ENCODE measurements at places on chromosomes 12 and 14.

DNA sequence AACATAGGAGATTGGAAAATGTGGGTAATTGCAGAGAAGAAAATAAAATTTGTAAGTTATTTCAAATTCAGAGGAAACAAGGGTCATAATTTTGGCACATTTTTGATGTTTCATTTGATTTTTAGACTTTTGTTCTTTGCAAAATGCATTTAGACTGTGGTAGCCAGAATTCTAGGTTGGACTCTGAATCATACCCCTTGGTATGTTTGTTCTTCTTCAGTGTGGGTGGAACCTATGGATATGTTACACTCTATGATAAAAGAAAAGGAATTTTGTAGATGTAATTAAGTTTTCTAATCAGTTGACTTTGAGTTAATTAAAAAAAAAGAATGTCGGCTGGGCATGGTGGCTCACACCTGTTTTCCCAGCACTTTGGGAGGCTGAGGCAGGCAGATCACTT, 827.0 kb downstream of the AACS start:
- no peak for DNase-seq

GRCh38 chr12:104951759-104952509, 6.2 kb downstream of the SLC41A2 start:
- DNase-seq, result no peak

- DNase-seq, result no peak
These were observed 5.2 kb downstream of the OR11G2 start for GRCh38 chr14:20195911-20196310.

- DNase-seq, result no peak
These were observed 18.6 kb downstream of the SH2B3 start for GRCh38 chr12:111424189-111424792.

- no peak for DNase-seq
These were observed 1.1 kb downstream of the KITLG start for GRCh38 chr12:88579161-88579517.

DNA sequence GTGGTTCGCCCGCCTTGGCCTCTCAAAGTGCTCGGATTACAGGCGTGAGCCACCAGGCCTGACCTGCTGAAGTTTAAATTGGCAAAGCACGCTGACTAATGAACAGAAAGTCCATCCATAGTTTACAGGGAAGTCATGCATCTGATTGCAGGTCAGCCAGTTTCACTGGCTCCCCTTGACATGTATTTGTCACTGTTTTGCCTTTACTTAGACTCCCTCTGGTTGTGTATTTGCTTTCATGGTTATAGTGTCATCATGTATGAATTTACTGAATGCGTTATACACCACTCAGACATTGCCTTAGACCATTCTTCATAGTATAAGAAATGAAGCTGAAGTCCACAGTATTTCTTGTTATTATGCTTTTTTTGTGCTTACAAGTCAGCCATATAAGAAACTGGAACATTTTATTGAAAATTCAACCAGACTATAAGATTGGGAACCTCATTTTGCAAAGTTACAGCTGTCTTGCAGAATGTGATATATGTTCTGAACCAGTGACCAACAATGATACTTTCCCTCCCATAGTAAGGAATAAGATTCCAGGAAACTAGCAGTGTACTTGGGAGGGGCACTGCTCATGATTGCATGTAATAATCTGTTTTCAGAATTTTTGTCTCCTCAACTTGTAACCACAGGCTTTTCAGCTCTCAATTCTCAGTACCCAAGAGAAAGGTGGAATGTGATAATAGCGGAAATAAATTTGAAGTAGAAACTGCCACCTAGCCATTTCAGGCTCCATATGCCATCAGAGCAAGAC, 51.9 kb upstream of the ATF7IP start:
- no peak for DNase-seq

- no peak for DNase-seq
These were observed 30.1 kb upstream of the TDRD9 start for GRCh38 chr14:103898204-103898603.

DNA sequence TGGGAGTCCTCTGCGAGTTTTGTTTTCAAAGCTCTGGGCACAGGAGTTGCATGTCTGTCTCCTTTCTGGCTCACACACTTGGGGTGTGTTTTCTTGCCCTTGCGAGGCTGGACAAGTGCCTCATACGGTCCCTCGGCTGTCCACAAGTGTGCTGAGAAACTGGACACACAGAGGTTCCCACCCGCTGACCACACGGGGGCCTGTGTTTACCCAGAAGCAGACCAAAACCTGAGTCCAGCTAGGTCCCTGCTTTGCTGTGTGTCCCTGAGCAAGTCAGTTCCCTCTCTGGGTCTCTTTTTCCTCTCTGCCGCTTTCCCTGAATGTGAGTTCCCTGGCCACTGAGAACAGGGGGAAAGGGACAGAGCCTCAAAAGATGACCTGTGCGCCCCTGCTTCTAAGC, 678 bp upstream of the OAS2 start:
- DNase-seq, result no peak

- DNase-seq, result no peak
These were observed 63.2 kb downstream of the TESC start for GRCh38 chr12:117036046-117036445.

DNA sequence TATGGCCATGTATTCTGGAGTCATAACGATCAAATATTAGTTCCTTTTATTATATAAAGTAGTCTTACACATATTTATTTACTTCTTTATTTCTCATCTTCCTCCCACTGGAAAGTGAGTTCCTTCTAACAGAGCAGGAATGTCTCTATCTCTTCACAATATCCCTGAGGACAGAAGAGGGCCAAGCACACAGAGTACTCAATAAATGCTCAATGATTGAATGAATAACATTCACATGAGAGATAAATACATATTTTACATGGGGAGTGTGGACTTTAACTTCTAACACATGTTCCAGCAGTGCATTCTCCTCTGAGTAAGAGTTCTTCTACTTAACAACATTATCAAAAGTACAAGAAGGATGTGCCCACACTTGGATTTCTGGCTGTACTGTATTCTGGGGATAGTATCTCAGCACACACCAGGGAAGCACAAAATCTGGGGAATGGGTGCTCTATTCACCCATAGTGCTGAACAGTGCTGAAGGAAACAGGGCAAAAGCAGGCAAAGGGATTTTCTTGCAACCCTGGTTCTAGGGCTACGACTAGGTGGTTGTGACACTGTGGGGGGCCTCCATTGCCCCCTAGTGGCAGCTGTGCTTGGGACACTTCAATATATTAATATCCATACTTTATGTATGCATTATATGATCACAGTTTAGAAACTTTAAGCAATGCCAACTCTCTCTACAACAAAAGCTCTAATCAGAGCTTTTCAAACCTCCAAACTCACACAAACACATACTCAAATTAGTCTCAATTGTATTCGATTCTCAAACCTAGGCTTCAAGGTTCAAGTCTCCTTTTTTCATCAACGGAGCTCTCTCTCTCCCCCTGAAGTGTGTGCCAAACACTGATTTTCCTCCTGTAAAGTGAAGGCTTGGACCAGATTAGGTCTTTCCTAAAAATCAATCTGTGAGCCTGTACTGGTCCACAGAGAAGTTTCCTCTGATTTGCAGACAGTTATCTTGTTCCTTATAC, 115.5 kb downstream of the SLC2A13 start:
- DNase-seq, result peak; percentile 27

DNA sequence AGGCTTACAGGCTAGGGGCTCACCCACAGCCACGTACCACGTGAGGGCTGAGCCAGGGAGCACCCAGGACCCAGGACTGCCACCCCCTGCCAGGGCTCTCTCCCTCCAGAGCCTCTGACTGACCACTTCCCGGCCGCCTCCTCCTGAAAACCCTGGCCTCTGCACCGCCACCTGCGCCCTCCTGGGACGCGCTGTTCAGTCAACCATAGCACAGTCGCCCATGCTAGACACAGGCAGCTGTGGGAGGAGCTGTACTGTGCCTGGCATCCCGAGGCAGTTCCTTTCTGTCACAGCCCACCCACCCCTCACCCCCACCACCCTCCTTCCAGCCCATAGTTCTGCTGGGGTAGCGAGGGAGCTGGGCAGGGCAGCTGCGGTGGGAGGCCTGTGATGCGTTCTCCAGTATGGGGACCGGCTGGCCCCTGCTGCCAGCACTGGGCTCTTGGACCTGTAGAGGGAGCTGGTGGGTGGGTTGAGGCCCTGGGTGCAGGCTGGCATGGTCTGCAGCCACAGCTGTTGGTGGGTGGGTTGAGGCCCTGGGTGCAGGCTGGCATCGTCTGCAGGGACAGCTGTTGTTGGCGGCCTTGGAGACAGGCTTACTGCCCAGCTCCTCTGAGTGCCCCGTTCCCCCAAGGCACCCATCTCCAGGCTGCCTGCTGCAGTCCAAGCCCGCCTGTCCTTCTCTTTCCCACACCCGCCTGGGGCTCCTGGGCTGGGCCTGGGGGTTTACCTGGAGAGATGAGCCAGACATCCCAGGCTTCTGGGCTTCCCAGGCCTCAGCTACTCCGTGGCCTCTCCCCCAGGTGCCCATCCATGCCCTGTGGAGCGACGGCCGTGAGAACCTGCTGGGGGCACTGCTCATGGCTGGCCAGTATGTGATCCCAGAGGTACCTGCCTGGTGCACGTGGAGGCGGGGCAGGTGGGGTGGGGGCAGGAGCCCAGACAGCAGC, 11.5 kb downstream of the ASPG start:
- no peak for DNase-seq

DNA sequence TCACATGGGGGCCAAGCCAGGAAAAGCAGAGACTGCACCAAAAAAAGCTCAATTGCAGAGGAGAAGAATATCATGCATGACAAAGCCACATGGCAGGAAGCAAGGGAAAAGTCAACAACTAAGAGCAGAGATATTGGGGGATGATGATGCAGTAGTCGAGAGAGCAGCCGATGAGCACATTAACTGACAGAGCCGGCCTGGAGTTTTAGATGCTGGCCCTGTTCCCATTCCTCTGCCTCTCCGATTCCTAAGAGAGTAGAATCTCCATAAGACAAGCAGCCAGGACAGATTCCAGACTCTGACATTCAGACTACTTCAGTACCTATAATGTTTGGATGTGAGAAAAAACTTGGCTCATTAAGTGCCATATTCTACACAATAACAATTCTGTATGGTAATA, 155.9 kb downstream of the KCNH5 start:
- no peak for DNase-seq

- DNase-seq, result no peak
These were observed 13.9 kb downstream of the TMEM119 start for GRCh38 chr12:108583991-108584390.

GRCh38 chr14:104366931-104367865, 212.4 kb upstream of the C14orf180 start:
- no peak for DNase-seq

GRCh38 chr14:64220466-64220865, 73.7 kb downstream of the ESR2 start:
- no peak for DNase-seq

DNA sequence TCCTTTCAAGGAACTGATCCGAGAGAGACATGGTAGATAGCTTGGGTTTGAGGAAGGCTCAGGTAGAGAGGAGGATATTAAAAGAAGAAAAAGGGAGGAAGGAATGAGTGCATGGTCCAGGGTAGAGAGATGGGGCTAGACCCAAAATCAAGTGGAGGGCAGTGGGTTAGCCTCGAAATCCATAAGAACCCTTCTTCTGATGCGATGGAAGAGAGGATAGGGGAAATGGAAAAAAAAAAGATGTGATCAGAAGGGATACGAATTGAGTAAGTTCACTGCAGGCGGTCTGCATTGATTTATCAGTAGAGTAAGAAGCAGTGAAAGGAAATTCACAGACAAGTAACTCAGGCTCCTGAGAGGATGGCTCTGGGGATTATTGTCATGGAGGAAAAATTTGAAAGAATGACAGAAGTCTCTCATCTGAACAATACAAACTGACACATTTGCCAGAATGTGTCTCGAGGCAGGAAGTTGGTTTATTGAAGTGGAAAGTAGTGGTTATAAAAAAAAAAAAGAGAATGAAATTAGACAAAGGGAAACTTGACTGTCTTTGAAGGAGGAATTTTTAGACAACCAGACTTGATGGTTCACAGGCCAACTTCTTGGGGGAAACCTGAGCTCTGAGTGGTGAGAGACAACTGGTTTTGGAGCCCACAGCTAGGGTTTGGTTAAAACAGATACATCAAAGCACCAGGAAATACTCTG, 10.2 kb downstream of the PPFIBP1 start:
- peak; percentile 99 for DNase-seq

All from Jurkat, Clone E6-1 (cell line).